ENCODE measurements at places on chromosomes 1 and 21.

- DNase-seq: no peak
Measured at GRCh38 chr21:29209696-29210095, 79.3 kb downstream of the MAP3K7CL start.

GRCh38 chr21:34822942-34823341 is 154.1 kb downstream of the CLIC6 start:
- no peak for DNase-seq

DNA sequence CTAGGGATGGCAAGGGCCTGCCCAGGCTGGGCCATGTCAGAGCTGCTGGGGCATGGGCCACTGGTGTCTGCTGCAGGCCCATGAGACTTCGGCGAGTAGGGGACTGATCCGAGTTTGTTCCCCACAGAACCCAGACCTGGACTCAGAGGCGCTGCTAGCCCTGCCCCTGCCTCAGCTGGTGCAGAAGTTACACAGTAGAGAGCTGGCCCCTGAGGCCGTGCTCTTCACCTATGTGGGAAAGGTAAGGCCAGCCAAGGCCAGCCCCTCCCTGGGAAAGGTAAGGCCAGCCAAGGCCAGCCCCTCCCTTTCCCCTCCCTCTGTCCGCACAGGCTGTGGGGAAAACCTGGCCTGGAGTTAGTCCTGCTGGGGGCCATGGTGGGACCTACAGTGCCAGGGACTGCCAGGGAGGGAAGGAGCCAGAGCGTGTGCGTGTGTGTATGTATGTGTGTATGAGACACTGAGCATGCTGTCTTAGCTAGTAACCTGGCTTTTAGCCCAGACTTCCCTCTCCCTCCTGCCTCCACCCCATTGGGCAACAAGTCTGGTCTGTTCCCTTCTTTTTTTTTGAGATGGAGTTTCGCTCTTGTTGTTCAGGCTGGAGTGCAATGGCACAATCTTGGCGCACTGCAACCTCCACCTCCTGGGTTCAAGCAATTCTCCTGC is 8.0 kb downstream of the FAAH start:
- no peak for DNase-seq

DNA sequence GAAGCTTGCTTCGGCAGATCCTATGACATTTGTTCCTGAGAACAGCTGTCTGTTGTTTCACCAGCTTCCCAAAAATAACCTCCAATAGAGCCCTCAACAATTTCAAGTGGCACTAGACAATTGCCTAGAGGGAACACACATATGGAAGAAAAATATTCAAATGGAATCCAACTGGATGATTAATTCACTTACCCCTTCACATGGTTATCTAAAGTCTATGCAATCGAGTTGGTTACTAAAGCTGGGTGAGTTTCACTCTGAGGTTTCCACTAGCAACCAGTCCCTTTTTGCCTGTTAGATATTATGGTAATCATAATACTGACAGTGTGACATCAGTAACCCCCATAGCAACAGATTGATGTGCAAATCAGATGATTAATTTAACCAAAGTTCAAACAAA is at the start of gene LEMD1:
Gene LEMD1, minus strand, starts transcription at position 259 of the 400 bp plus-strand sequence. CDS start 1,520 bp downstream, outside the sequence.
- no peak for DNase-seq

GRCh38 chr1:22971611-22972405 is 858 bp downstream of the LACTBL1 start:
- no peak for DNase-seq

- DNase-seq: no peak
Measured at GRCh38 chr21:25420831-25421230, 186.4 kb downstream of the MRPL39 start.

DNA sequence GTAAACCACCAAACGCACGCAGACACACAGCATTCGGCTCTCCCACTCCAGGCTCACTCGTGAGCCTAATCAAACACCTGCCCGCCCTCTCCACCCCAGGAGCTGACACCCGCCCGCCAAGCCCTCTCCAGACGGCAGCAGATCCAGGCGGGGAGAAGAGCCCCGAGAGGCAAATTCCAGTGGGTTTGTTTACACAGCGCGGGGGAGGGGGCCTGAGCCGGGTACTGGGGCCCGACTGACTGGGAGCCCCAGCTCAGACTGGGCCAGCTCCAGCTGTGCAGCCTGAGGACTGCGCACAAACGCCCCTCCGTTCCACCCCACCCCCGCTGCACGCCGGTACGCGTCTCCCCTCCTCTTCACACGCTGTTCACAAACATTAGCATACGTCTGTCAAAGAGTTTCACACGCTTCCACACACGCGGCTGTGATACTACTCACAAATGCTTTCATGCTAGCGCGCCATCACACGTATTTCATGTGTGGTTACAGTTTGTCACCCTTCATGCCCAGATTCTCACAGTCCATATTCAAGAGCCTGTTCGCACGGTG is 1.0 kb upstream of the EFNA1 start:
- no peak for DNase-seq

DNA sequence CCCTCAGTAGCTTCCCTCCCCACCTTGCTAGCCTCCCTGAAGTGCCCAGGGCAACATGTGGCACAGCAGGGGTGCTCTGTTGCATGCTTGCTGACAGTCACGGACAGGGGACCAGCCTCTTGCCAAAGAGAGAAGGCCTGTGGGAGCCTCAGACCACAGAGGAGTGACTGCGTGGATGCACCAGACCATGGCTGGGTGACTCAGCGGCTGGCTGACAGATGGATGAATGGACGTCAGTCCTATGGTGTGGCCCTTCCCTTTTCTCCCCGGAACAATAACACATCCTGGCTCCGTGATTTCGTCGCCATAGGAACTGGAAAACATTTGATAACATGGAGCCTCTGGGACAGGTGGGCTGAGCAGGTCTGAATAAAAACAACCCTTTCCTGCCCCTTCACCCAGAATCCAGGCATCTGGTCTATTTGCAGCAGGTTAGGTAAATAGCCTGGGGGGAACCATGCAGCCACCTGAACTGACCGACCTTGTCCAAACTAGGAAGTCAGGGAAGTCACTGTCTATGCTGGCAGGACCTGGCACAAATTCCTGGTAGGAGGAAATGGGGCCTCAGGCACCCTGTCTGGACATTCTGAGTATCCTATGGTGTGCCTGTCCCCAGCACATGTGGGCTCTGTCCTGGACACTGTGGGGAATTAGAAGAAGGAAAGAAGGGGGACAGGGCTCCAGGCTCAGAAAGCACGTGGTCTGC is 53.3 kb downstream of the NENF start:
- DNase-seq: peak; percentile 15

DNA sequence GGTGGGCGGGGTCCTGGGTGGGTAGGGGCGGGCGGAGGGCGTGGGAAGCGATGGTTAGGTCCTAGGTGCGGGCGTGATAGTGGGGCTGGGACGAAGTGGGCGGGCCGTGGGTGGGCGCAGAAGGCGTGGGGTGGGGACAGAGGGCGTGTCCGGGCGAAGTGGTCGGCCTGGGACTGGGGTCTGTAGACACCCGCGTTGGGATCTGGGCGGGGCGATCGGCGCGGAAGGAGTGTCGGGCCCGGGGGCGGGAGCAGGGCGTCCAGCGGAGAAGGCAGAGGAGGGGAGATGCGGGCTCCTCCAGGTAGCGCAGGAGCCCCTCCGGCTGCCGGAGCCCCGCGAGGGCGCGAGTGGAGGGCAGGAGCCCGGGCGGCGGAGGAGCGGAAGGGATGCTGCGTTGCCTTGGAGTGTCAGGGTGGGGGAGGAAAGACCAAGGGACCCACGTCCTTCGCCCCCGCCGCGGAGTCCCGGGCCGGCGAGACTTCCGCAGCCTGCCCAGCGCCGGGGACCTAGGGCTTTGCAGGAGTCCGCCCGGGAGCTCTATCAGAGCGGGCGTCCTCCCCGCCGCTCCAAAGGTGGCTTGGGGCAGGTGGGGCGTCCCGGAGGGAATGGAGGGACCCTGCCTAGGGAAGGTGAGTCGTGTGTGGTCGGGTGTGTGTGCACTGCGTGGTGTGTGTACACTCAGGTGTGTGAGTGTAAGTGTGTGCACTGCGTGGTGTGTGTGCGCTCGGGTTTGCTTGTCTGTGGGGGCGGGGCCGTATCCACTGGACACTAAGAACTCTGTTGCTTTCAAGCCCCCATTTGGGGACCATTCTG is 27.0 kb upstream of the PRSS38 start:
- DNase-seq: no peak

DNA sequence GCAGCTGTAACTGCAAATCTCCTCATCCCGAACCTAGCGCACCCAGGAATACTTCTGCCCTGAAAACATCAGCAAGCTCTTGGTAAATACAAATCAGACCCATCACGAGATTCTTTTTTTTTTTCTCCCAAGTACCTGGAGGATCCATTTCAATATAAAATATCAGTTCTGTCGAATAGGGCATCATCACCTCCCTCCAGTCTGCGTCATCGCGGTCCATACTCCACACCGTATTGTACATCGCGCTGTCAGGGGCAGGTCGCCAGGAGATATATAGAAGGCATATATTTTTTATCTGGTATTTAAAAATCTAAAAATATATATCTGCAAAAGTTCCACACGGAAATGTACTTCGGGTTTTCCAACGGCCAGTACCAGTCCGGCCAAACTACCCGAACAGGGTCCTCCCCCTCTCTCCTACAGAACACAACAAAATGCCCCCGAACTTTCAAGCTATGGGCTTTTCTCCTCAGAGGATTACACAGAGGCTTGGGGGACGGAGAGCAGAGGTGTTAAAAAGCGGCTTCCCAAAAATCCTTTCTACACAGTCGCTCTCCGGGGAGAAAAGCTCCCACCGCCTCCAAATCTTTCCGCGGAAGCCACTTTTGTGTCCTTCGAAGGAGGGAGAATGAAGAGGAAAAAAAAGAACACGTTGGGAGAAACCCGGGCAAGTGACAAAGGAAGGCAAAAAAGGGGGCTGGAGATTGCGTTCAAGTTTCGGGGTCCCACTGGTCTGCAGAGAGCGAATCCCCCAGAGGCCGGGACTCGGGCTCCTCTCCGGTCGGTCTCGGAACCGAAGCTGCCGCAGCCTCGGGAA is 509 bp downstream of the PIK3R3 start:
- no peak for DNase-seq

GRCh38 chr1:50348449-50349241 is 74.6 kb downstream of the DMRTA2 start:
- DNase-seq: peak; percentile 25

DNA sequence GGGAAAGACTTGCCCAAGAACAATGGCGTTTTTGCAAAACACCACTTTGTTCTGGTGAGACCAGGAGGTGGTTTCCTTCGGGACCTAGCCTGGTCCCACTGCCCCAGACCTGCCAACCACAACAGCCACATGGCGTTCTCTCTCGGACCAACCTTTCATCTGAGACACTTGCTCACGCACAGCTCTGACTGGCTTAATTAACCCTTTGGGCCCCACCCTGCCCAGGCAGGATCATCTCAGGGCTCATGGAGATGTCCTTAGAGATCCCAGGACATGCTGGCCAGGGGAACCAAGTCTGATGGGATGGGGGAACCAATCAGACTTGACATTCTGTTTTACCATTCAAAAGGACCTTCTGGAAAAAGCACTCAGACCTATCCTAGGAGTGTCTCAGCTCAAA is 97.8 kb upstream of the SLC2A1 start:
- no peak for DNase-seq

GRCh38 chr1:224852901-224853568 is 76.4 kb upstream of the DNAH14 start:
- no peak for DNase-seq

GRCh38 chr1:172398193-172398592 is 22.3 kb upstream of the C1orf105 start:
- no peak for DNase-seq

DNA sequence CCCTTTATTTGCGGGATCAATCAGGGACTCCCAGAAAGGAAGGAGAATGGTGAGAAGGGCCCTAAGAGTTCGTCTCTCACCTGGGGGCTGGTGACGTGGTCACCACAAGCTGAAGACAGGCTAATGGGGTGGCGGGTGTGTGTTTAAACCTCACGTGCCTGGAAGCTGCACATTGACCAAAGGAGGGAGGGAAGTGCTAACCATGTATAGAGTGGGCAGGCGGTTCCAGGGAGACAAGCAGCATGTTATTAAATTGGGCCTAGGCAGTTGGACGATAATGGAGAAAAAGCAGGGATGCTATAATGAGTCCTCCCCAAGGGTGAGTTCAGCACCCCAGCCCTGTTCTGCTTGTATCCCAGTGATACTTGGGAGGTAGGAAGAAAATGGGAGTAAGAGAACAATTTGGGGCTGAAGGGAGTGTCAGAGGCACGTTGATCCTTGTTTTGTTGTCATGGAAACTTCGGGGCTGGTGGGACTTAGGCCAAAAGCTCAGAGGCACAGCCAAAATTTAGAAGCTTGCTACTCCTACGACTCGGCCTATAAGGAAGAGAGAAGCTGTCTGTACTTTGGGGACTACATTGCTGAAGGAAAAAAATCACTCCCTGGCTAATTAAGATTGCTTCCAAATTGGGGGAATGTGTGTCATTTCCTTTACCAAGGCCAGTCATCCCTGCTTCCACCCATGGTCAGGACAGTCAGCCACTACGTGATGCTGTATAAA is 33.2 kb upstream of the EPHA8 start:
- no peak for DNase-seq

DNA sequence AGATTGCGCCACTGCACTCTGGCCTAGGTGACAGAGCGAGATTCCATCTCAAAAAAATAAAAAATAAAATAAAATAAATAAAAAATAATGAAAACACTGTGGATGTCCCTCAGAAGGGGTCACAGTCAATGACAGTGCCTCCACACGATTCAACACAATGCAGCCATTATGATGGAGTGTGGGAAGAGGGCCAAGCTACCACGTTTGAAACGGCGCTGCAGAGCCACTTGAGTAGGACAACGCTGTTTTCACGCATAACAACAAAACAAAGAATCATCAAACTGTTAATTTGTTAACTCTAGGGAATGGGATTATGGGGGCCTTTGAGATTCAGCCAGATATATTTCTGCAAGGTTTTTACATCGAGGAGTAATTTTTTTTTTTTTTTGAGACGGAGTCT is 36.5 kb downstream of the NKAIN1 start:
- no peak for DNase-seq

GRCh38 chr1:155128755-155129473 is 1.2 kb downstream of the EFNA1 start:
- no peak for DNase-seq

Data from NK-92 treated with Interleukin-12 subunit alpha and Interleukin-12 subunit beta, amount 100 ng/mL, for 24 hours (cell line).